ENCODE measurements at places on chromosomes 1 and 21.

DNA sequence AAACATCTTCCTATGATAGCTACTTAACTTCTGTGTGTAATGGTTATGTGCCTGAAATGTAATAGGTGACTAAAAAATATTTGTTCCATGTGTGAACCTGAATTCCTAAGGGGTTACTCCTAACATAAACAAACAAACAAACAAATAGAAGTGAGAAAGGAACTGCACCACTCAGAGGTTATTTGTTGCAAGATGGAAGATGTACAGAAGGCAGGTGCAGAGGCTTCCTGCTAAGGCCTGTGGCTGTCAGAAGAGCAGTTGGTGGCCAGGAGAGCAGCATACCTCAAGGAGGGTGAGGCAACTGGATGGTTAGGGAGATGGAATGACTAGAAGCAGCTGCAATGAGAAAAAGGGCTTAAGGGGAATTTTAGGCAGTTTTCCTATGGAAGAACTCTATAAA lies 940.6 kb downstream of the TTLL7 start:
- no peak for DNase-seq

DNA sequence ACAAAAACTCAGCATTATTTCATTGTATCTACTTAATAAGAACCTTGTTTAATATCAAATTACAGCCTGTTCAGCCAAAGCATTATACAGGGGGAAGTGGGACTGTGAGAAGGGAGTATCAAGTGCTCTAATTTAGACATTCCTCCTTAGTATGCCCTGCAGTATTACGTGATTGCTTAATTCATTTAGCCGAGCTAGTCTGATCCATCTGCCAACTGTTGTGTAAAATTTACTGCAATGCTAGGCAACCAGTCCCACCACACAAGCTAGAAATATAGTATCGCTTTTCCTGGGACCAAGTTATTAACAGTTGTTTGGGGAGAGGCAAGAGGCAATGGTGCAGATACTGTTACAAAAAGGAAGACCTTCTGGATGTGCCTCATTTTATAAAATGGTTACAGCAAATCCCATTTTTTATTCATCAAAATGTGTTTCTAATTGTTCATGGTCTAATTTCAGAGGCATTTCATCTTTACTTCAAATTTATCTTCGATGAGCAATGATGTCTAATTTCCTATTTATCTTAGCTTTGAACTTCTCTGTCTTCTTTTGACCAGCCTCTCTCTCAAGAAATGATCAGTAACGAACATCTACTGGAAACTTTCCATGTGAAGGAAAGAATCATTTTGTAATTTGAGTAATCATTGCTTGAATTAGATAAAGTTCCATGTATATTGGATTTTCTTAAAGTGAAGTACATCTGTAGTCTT lies 283.3 kb downstream of the DUSP10 start:
- peak; percentile 58 for DNase-seq

DNA sequence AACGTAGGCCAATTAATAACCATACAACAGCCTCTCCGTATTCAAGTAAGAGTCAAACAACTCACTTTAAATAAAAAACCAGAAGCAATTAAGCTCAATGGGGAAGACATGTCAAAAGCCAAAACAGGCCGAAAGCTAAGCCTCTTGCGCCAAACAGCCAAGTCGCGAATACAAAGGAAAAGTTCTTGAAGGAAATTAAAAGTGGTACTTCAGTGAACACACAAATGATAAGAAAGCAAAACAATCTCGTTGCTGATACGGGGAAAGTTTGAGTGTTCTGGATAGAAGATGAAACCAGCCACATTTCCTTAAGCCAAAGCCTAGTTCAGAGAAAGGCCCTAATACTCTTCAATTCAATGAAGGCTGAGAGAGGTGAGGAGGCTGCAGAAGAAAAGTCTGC lies 53.4 kb downstream of the SIPA1L2 start:
- DNase-seq = no peak

GRCh38 chr1:166814611-166815010 lies 24.7 kb upstream of the POGK start:
- no peak for DNase-seq

GRCh38 chr1:1703796-1704195 lies 11.2 kb upstream of the SLC35E2B start:
- no peak for DNase-seq

GRCh38 chr1:18691648-18692047 lies 61.0 kb downstream of the PAX7 start:
- DNase-seq = no peak

GRCh38 chr1:167137332-167137781 lies 43.5 kb downstream of the STYXL2 start:
- DNase-seq = peak; percentile 28

DNA sequence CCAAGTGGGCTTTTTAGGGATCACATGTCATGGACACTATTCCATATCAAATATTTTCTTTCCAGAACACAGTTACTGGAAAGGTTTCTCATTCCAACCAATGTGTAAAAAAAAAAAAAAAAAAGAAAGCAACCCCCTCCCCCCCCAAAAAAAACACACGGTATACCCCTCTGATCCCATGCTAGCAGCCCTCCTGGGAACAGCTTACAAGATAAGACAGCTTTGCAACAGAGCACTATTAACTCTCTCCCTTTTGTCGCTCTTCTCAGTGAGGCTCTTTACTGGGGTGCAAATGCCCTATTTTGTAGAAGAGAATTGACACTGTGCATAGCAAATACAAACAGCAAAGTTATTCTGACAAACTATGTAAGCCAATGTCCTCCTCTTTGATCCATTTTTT lies 161.2 kb downstream of the NTMT2 start:
- DNase-seq = no peak

DNA sequence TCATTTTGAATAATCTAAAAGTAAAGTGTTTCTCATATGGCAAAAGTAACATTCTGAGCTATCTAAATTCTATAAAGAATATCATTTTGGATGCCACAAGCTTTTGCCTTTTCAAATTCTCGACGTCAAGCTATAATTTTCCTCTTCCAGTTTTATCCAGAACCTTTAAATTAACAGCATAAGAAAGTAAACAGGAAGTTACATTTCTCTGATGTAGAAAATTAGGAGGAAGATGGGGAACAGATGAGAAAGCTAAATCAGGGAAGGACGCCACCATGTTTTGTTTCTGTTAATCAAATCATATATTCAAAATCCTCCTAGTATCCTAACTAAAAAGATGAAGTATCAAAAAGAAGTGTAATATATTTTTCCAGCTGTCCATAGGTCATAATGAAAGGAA lies 8.8 kb upstream of the CAMSAP2 start:
- DNase-seq = no peak

GRCh38 chr1:54007613-54008012 lies 10.4 kb downstream of the LDLRAD1 start:
- DNase-seq = no peak

GRCh38 chr1:167542109-167543032 lies 11.2 kb downstream of the CREG1 start:
- DNase-seq = no peak

GRCh38 chr1:184156521-184157393 lies 105.2 kb downstream of the TSEN15 start:
- no peak for DNase-seq

- no peak for DNase-seq
Observed at GRCh38 chr21:25054689-25055088, 552.6 kb downstream of the MRPL39 start.

GRCh38 chr1:66757722-66758240 lies 5.5 kb downstream of the DYNLT5 start:
- DNase-seq = peak; percentile 34

- no peak for DNase-seq
Observed at GRCh38 chr21:37917612-37918011, 1.4 kb upstream of the KCNJ6 start.

DNA sequence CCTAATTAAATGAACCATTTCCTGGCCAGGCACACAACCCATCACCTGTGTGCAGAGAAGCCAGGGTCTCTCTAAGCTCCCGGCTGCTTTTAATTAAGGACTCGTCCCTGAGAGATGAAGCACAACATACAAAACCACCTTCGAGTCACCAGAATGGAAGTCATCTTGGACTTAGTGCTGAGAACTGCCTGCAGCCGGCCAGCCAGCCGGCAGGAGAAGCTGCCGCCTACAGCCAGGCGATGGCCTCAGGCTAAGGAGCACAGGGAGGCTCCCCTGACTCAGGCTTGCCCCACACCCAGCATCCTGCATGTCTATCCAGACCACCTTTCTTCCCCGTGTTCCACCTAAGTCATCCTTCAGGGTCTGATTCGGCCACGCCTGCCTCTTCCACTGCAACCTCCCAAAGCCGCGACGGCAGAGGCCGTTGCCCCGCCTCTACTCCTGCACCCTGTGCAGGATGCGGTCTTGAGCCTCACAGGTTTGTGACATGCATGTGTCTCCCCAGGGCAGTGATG lies 83.6 kb downstream of the SLC66A1 start:
- DNase-seq = no peak

DNA sequence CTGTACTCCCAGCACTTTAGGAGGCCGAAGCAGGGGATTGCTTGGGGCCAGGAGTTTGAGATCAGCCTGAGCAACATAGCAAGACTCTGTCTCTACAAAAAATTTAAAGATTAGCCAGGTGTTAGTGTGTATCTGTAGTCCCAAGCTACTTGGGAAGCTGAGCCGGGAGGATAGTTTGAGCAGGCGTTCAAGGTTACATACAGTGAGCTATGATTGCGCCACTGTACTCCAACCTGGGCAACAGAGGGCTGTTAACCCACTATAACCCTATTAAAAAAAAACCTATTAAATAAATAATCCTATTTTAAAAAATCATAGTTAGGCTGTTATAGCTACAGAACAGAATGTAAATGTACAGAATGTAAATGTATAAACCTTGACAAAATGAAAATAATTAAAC lies 2.2 kb downstream of the MIS18A start:
- DNase-seq = no peak

DNA sequence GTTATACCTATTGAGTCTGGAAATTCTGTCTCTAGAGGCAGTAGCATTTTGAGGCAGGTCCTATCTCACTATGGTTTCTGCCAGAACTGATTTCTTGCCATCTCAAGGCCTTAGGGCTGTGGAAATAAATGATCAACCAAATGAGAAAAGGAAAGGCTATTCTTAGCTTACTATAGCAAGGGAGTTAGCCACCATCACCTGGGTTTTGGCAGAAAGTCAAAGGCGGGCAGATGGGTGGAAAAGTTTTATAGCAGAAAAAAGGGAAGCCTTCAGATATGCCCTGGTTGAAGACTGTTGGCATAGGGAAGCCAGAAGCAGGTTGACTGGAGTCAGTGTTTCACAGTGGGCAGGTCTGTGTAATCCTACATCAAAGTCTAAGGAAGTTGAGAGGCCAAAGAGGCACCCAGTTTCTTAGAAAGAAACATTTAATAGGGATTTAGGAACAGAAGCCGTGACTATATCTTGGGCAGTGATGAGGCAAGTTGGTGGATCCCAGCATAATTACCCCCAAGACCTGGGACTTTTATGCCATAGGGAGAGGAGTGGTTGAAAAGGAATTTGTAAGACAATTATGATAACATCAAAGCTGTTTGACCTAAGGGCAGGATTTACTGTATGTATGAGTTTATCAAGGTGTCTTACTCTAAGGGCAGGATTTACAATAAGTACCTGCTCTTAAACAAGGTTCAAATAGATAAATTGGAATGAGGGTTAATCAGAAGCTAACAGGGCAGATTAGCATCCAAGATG lies 29.7 kb downstream of the CTH start:
- peak; percentile 12 for DNase-seq

- DNase-seq = no peak
Observed at GRCh38 chr1:187143783-187144182, 315.0 kb downstream of the PLA2G4A start.

DNA sequence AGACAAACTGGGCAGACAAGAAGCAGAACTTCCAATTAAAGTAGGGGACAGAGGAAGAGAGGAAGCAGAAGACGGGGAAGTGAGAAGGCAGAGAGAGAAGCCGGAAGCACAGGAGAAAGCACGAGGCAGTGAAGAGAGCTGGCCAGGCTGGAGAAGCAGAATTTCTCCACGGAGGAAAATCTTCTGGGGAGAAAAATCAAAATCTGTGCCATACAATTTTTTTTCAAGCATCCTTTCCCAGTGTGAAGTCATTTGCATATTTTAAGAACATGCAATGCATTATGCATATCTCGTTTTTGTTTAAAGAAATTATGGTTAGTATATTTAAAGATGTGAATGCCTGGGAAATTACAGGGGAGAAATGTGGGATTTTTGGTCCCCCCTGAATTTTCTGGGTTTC lies 7.3 kb upstream of the CAMK2N1 start:
- peak; percentile 15 for DNase-seq

GRCh38 chr1:223245983-223246382 lies 102.9 kb upstream of the TLR5 start:
- DNase-seq = no peak

GRCh38 chr1:214071469-214071868 lies 83.7 kb downstream of the PROX1 start:
- DNase-seq = no peak

GRCh38 chr21:41419921-41420862 lies 5.8 kb upstream of the MX1 start:
- no peak for DNase-seq

DNA sequence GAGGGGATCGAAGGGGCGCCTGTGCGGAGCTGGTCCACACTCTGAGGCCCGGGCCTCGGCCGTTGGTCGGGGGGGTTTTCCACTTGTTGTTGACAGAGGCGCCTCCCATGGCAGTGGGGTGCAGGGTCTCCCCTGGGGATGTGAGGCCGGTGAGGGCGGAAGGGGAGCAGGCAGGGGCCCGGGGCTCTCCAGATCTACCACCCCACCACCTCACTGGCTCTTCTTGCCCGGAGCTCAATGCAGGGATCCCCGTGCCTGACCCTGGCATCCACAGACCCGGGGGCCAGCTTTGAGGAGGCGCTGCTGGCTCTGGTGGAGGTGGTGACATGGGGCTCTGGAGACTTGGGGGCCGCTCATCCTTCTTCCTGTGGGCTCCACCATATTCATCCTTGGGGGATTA lies 7.1 kb upstream of the PEX10 start:
- DNase-seq = no peak

DNA sequence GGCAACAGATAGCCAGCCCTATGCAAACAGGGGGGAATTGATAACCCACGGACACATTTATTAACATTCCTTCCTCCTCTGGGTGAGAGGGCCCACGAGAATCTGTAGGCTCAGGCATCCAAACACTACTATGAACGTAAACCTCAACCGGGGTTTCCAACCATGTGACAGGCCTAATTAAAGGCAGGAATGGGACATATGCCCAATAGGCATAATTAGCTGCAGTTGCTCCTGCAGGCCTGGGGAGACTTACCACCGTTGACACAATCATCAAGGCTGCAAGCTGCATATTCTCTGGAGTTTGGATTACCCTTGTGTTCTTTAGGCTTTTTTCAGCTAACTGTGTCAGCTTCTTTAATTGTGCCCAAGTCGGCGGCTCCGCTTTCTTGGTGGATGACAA lies 22.2 kb upstream of the GBP1 start:
- DNase-seq = no peak

- peak; percentile 28 for DNase-seq
Observed at GRCh38 chr1:65147424-65148177, 402 bp upstream of the AK4 start.

- no peak for DNase-seq
Observed at GRCh38 chr1:58062635-58063034, 483.9 kb downstream of the OMA1 start.

DNA sequence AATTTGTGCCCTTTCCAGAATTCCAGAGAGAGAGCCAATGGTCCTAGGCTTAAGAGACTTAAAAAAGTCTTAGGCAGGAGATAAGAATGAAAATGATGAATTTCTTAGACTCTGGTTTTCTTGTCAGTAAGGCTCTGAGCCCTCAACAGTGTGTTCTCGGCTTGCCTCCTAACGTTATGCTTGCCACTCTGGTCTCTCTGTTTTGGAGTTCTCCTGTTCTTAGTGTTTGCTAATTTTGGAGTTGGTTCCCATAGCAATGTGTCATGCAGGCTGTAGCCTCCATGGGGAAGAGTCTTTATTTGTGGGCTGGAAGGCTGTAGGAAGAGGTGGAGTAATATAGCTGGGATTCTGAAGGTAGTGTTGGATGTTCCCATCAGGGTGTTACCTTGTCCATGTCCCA lies 19.9 kb downstream of the TBX19 start:
- no peak for DNase-seq

GRCh38 chr21:45256912-45257672 lies 30.6 kb downstream of the POFUT2 start:
- DNase-seq = no peak
